Activated CD4-positive, alpha-beta T cell treated with anti-CD3 and anti-CD28 coated beads, Interleukin-2, amount 10 ng/mL, durations not matched to agents 24 days and 14 days (primary cell): ENCODE measurements at places on chromosomes 16 and 17. TPM values are rescaled to one million over a fixed set of nuclear protein-coding genes. Genes with fewer than 3 reads are reported as not detected.

SNX20 gene
- total RNA-seq: 33.3 and 34.9 TPM in 2 replicates

ZG16 gene
- total RNA-seq: not detected in 2 replicates

DNA sequence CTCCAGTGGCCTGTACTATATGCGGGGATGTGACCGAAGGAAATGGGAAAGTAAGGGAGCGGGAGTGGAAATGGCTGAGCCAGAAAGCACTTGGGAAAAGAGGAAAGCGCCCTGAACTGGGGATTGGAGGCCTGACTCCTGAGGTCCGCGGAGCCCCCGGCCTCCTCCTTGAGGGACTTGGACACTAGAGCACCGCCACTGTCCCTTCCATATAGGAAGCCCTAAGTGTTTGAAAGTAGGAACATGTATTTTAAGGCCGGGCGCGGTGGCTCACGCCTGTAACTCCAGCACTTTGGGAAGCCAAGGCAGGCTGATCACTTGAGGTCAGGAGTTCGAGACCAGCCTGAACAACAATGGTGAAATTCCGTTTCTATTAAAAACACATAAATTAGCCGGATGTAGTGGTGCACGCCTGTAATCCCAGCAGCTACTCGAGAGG lies 530 bp upstream of the ZDHHC7 start:
- DNase-seq: no peak

- no peak for DNase-seq
These were observed 25.8 kb downstream of the TTYH2 start for GRCh38 chr17:74239172-74239571.

DNA sequence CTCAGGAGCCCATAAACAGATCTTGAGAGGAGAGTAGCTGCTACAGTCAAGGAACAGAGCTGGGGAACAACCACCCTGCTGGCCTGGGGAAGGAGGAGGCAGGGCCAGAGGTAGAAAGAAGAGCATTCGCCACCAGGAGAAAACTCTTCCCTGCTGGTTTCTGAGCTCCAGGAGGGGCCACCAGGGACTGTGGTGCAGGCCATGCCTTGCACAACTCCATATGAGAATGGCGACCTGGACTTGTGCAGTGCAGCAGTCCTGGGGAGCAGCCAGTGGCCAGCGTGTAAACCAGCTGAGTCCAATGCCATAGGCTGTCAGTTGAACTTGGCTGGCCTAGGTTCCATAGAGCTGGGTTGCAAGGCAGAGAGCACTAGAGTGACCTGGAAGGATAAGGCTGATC lies 11.6 kb downstream of the SLC13A2 start:
- no peak for DNase-seq

DNA sequence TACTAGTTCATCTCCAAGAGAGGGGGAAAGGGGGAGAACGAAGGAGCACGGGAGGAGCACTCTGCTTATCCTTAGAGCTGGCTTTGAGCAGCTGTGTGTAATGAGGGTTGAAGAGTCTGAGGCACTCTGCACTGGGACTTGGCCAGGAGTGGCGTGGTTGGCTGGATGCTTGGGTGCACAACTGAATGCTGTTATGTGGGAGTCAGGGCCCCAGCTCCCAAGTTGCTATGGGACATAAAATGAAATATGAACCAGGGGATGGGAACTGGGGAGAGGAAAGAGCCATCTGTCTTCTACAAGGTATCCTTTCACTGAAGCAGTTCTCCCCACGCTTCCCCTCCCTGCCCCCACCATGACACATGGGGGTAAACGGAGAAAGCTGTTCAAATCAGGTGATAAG lies 105.9 kb upstream of the ANKFN1 start:
- DNase-seq: no peak

PDIA2 gene
- not detected in 2 replicates for total RNA-seq
